Aorta (tissue), 5 donors: ENCODE measurements at places on chromosomes 2 and 18. TPM values are rescaled to one million over a fixed set of nuclear protein-coding genes. Genes with fewer than 3 reads are reported as not detected.

DNA sequence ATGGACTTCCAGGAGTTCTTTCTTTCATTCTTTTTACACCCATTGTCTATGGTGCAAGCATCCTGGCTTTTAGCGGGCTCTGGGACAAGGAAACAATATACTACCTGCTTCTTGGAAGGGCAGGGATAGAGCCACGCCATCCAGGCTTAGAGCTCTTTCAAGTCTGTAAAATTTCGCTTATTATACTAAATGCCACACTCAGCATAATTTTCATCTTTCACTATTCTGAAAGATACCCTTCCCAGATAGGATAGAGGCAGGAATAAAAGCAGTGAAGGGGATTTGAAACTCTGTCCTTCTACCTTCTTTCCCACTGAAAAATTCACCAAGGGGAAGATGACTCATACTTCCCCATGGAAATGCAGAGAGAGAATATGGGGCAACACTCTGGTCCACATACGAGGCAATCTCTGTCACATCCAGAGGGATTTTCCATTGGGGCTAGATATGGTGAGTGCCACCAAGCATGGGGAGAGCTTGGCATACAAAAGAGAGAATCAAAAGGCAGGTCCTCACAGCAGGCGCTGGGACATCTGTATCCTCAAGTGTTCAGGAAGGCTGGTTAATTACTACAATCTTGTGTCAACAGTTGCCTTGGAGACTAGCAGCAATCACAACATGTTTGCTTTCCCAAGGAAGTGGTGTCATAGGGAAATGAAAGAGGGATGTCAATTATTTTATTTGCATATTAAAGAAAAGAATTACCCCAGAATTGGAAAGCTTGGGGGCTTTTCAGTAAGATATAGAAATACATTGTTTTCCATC, 127.6 kb downstream of the TDRD15 start:
- H3K4me1 ChIP-seq = no peaks in the 10 kb centered on the region
- H3K4me3 ChIP-seq = no peak overlapping the region
- H3K27me3 ChIP-seq = no peaks in the 10 kb centered on the region

GRCh38 chr2:100814453-100814852, 5.5 kb upstream of the NPAS2 start:
- DNase-seq = no peak
- no peak overlapping the region for H3K27ac ChIP-seq
- H3K36me3 ChIP-seq = no peaks in the 10 kb centered on the region
- no peak overlapping the region for H3K4me3 ChIP-seq
- peaks cover 4% of the 10 kb centered on the region for H3K4me1 ChIP-seq

DNA sequence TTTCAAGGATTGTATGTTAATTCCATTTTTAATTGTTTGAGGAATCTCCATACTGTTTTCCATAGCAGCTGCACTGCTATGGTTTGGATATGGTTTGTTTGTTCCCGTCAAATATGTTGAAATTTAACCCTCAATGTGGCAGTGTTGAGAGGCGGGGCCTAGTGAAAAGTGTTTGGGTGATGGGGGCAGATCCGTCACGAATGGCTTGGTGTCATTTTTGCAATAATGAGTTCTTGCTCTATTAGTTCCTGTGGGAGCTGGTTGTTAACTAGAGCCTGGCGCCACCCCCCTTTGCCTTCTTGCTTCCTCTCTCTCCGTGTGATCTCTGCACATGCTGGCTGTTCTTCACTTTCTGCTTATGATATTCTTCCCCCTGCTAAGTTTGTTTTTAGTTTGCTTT, 71.4 kb upstream of the LDLRAD4 start:
- H3K27ac ChIP-seq = no peak overlapping the region
- DNase-seq = no peak
- no peaks in the 10 kb centered on the region for H3K36me3 ChIP-seq
- H3K4me1 ChIP-seq = no peaks in the 10 kb centered on the region

GRCh38 chr2:190670182-190670946, 21.5 kb downstream of the NAB1 start:
- H3K4me3 ChIP-seq = no peak overlapping the region
- H3K27me3 ChIP-seq = no peaks in the 10 kb centered on the region
- no peak for DNase-seq
- no peaks in the 10 kb centered on the region for H3K36me3 ChIP-seq
- H3K27ac ChIP-seq = no peak overlapping the region

The UPP2 gene
- total RNA-seq = not detected

The INHBB gene
- 21.9 TPM for total RNA-seq

The PTPN2 gene
- 52.9 TPM for total RNA-seq

DNA sequence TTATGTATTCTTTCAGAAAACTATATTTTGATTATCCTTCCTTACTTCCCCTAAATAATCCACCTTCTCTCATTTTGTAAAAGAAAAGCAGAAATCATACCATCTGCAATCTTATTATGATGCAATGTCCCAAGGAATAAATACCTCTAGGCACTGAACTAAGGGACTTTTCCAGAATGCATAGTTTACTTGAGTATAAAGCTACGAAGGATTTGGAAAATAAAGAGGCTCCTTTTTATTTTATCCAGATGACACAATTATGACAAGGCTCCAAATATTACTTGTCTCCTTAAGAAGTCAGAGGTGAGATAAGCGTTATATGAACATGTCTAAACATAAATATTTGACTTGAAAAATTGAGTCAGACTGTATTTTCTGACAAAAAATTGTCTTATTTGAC, 72.1 kb downstream of the COL3A1 start:
- H3K4me1 ChIP-seq = no peaks in the 10 kb centered on the region
- H3K36me3 ChIP-seq = no peaks in the 10 kb centered on the region
- DNase-seq = no peak
- no peak overlapping the region for H3K4me3 ChIP-seq
- no peak overlapping the region for H3K27ac ChIP-seq

DNA sequence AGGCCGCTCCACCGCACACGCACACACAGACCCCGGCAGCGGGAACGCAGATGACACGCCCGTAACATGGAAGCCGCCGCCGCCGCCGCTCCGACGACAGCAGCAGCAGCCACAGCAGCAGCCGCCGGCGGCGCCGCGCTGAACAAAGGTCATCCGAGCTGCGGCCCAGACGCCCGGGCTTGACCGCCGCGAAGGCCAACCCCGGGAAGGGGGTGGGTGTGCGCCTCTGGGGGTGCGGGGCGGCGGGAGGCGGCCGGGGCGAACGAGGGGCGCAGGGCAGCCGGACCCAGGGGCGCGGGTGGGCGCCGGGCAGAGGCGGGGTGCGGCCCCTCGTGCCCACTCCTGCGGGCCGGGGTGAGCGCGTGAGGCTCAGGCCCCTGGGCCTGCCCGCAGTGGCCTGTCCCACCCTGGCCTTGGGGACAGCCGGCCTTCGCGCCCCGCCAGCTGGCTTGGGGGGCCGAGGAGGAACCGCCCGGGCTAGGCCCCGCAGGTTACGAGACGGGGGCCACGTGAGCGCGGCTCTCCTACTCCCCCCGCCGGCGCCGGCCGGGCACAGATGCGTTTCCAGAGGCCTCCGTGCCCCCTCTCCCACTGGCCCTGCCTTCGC, 1.0 kb upstream of the ZNF532 start:
- H3K4me1 ChIP-seq = peaks cover 2% of the 10 kb centered on the region
- DNase-seq = peak; percentile 80
- H3K36me3 ChIP-seq = peaks cover 2% of the 10 kb centered on the region
- peak overlapping the region; percentile 100 for H3K27ac ChIP-seq
- H3K27me3 ChIP-seq = no peaks in the 10 kb centered on the region
- H3K4me3 ChIP-seq = peak overlapping the region; percentile 74

The SERPINB3 gene
- not detected for total RNA-seq

The IL1RL2 gene
- 1.8 TPM for total RNA-seq

- H3K4me3 ChIP-seq = no peak overlapping the region
- no peaks in the 10 kb centered on the region for H3K4me1 ChIP-seq
- no peaks in the 10 kb centered on the region for H3K27me3 ChIP-seq
- DNase-seq = no peak
- H3K36me3 ChIP-seq = no peaks in the 10 kb centered on the region
Observed at GRCh38 chr2:178282075-178282815, 87.9 kb downstream of the OSBPL6 start.

DNA sequence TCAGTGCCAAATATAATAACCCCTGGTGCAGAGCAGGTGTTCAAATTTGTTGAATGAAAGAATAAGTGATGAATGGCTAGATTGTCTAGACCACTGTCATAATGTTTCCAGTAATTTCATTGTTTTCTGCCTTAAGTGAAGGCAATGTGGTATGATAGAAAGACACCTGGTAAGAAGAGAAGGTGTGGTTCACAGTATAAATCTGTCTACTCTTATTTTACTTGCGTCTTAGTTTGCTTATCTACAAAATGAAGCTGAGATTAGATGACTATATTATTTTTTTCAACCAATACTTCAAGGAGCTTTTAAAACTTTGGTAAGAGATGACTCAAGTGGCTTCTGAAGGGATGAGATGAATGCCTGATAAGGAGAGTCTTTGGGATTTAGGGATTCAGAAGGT, 788.4 kb downstream of the EPHA4 start:
- H3K27ac ChIP-seq = no peak overlapping the region
- no peak for DNase-seq
- H3K4me1 ChIP-seq = no peaks in the 10 kb centered on the region
- H3K4me3 ChIP-seq = no peak overlapping the region
- no peaks in the 10 kb centered on the region for H3K36me3 ChIP-seq

The GCKR gene
- 2.4 TPM for total RNA-seq

DNA sequence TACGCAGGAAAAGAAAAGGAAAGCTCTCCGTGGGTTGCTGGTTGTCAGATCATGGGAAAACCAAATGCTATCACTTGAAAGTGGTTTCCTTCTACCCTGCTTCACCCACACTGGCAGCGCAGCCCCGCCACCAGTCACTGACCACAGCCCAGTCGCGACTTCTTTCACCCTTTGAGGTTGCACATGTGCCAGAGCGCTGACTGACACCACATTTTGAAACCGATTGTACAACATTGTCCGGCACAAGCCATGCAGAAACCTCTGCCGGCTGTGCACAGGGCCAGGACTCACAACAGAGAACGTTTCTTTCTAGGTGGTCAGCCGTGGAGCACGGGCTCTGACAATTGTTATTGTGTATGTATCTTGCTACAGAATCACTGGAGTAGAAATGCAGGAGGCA, 827.2 kb upstream of the POU3F3 start:
- no peak overlapping the region for H3K4me3 ChIP-seq
- no peak for DNase-seq
- no peaks in the 10 kb centered on the region for H3K4me1 ChIP-seq

DNA sequence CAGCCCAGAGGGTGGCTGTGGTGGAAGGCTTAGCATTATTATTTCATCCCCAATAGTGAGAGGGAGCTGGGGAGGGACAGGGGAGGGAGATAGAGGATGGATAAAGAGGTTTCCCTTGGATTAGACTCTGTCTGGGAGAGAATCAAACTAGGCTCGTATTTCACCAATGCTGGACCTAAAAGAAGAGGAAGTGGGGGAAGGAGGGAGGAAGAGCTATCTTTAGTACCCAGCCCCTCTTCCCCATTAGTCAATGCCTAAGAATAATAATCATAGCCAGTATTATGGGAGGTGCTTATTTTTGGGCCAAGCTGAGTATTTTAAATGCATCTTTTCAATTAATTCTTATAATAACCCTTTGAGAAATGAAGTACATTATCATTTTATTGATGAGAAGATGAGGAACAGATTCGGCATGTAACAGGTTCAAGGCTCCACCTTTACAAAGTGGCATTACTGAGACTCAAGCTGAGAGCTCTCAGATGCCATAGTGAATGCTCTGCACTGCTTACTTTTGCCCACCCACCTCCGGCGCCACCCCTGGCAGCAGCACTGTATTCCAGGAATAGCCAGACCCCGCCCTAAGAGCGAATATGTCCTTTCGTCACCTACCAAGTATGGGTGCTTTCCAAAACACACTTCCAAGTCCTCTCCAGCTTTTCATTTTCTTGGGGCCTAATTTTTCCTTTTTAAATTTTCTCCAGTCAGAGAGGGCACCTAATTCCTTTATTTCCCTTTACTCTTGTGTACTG, 21.0 kb downstream of the PAX8 start:
- peaks cover 4% of the 10 kb centered on the region for H3K4me1 ChIP-seq
- no peak overlapping the region for H3K4me3 ChIP-seq
- no peaks in the 10 kb centered on the region for H3K27me3 ChIP-seq
- no peak for DNase-seq
- H3K36me3 ChIP-seq = no peaks in the 10 kb centered on the region
- no peak overlapping the region for H3K27ac ChIP-seq

DNA sequence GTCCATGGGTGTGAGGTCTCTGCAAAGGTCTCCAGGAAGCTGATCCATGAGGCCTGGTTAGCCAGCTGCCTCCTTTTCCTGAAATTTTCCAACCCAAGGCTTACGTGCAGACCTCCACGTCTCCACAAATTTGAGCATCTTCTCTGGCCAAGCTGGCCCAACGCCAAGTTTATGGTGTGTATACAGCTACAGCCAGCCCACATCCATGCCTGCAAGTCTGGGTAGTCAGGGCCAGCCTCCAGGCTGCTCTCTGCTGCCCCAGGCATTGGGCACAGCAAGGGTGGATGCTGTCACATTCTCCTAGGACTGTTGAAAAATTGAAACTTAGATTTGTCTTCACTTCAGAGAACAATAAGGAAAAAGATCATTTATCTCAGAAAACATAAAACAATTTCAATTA, 525.5 kb upstream of the CHAC2 start:
- no peaks in the 10 kb centered on the region for H3K4me1 ChIP-seq
- no peak for DNase-seq
- H3K4me3 ChIP-seq = no peak overlapping the region
- no peaks in the 10 kb centered on the region for H3K27me3 ChIP-seq

- no peaks in the 10 kb centered on the region for H3K36me3 ChIP-seq
- peaks cover 1% of the 10 kb centered on the region for H3K27me3 ChIP-seq
- H3K4me1 ChIP-seq = no peaks in the 10 kb centered on the region
Observed at GRCh38 chr18:37419315-37419714, 146.3 kb downstream of the CELF4 start.

GRCh38 chr2:3355951-3356569, 21.6 kb downstream of the EIPR1 start:
- H3K27me3 ChIP-seq = no peaks in the 10 kb centered on the region
- no peak for DNase-seq
- H3K27ac ChIP-seq = no peak overlapping the region
- H3K4me1 ChIP-seq = no peaks in the 10 kb centered on the region

DNA sequence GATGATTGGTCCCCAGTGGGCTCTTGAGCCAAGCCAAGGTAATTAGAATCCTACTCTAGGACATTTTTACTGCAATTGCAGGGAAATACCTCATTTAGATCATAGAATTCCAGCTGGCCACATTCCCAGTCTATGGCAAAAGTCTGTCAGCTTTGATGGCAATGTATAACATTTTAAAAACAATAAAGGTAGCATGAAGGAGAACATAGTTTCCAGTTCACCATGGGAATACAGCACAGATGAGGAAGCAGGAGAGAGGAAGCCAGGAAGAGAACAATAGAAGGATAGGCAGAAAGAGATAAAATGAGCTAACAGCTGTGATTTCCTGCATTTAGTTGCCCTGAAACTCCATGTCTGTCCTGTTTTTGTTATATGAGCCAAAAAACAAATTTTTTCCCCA, 897.3 kb upstream of the DDX18 start:
- no peak overlapping the region for H3K4me3 ChIP-seq
- no peaks in the 10 kb centered on the region for H3K27me3 ChIP-seq

The POLE4 gene
- total RNA-seq = 59.3 TPM

GRCh38 chr2:175234650-175235049, 53.1 kb upstream of the ATP5MC3 start:
- H3K4me3 ChIP-seq = no peak overlapping the region
- H3K27ac ChIP-seq = no peak overlapping the region
- no peak for DNase-seq
- no peaks in the 10 kb centered on the region for H3K27me3 ChIP-seq
- H3K36me3 ChIP-seq = no peaks in the 10 kb centered on the region
